GM12878 (cell line): ENCODE measurements at places on chromosomes 5 and 9. TPM values are rescaled to one million over a fixed set of nuclear protein-coding genes. Genes with fewer than 3 reads are reported as not detected.
A peak's percentile ranks its signal among the peaks of the same experiment; 100 is the strongest.

The F12 gene
- 5.8 and 7.1 TPM in 2 replicates for total RNA-seq

The EIF4EBP3 gene
- 6.2 and 9.3 TPM in 2 replicates for total RNA-seq

DNA sequence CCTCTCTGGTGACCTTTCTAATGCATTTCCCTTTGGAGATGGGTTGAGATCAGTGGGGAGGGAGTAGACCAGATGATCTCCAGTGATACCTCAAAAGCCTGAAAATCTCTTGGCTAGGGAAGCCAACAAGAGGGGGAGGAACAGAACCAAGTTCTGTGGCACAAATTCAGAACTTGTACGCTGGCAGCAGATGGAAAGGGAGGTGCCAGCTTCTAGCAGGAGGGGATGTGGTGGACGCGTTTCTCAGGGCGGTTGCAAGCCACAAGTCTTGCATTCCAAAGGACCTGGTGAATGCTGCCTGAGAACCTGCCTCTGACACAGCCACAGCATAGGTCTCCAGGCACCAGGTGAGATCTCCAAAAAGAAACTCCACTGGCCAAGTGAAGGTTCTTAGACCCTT lies 13.4 kb downstream of the SLIT3 start:
- H3K4me1 ChIP-seq = no peaks in the 10 kb centered on the region
- no peaks in the 10 kb centered on the region for H3K27me3 ChIP-seq
- no peaks in the 10 kb centered on the region for H3K36me3 ChIP-seq
- DNase-seq = no peak
- no peak overlapping the region for H3K27ac ChIP-seq

GRCh38 chr5:172505845-172506244 lies 51.5 kb upstream of the SH3PXD2B start:
- no peak for DNase-seq
- no peak overlapping the region for H3K4me3 ChIP-seq
- no peaks in the 10 kb centered on the region for H3K4me1 ChIP-seq
- H3K36me3 ChIP-seq = no peaks in the 10 kb centered on the region

- no peaks in the 10 kb centered on the region for H3K4me1 ChIP-seq
- DNase-seq = peak; percentile 11
- no peaks in the 10 kb centered on the region for H3K27me3 ChIP-seq
Observed at GRCh38 chr5:21058289-21058688, 1070.3 kb upstream of the CDH18 start.

DNA sequence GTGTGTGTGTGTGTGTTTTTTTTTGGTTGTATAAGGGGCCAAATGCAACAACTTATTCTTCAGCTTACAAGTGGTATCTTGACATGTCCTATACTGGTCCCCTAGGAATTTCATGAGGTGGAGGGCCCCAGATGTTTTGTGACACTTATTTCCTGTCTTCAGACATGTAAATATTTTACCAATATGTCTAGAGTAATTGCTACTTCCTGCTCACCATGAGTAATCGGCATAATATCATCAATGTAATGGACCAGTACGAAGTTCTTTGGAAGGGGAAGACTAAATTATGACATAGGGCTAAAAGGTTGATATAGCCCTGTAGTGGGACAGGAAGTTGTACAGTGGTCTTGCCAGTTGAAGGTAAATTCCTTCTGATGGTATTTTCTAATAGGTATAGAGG lies 3.7 kb upstream of the OTULIN start:
- no peak overlapping the region for H3K27ac ChIP-seq
- H3K27me3 ChIP-seq = no peaks in the 10 kb centered on the region
- H3K36me3 ChIP-seq = no peaks in the 10 kb centered on the region
- no peak for DNase-seq
- no peak overlapping the region for H3K4me3 ChIP-seq

DNA sequence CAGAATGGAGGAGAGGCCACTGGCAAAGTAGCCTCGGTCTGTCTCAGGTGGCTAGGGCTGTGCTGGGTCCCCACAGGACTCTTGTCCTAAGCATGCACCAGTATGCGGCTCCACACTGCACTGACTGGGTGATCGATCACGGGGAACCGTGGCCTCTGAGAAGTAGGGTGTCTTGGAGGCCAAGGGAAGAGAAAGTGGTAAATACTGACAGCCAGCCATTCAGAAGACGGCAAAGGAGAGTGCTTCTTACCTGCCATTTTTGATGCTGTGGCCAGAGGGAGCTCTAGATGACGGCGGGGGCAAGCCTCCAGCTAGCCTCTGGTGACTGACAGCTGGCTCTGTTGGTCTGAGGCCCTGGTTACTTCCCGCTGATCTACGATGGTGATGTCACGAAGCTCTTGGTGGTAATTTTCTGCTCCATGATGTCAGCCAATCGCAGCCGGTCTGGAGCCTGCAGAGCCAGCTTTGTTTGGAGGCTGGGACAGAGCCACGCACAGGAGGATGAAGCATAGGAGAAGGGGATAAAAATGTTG lies 40.4 kb upstream of the GADD45G start:
- no peak overlapping the region for H3K27ac ChIP-seq
- no peak overlapping the region for H3K4me3 ChIP-seq
- DNase-seq = no peak
- H3K4me1 ChIP-seq = peaks cover 6% of the 10 kb centered on the region; the same call in 1 of the 2 replicates

DNA sequence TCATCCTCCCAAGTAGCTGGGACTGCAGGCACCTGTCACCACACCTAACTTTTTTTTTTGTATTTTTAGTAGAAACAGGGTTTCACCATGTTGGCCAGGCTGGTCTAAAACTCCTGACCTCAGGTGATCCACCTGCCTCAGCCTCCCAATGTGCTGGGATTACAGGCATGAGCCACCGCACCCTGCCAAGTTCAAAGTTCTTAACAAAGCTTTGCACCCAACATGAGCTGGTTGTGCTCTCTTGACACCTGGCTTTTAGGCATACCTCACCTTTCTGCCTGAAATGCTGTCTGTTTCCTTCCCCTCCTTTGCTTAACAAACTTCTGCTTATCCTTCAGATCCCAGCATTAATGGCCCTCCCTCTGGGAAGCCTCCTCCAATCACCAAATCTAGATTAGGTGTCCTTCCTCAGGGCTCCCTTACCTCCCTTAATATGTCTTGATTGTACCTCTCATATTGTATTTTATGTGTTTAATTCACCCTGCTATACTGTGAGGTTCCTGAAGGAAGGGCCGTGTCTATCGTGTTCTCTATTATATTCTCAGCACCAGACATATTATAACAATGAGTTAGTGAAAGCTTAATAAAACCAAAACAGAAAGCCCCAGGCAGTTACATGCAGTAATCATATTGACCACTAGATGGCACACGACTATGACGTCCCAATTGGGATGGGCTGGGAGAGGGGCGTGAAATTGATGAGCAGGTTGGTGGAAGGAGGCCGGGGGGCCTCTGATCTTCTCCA lies 62.9 kb upstream of the PPARGC1B start:
- H3K4me3 ChIP-seq = no peak overlapping the region
- no peaks in the 10 kb centered on the region; the same call in 1 of the 2 replicates for H3K27me3 ChIP-seq
- no peak overlapping the region for H3K27ac ChIP-seq

DNA sequence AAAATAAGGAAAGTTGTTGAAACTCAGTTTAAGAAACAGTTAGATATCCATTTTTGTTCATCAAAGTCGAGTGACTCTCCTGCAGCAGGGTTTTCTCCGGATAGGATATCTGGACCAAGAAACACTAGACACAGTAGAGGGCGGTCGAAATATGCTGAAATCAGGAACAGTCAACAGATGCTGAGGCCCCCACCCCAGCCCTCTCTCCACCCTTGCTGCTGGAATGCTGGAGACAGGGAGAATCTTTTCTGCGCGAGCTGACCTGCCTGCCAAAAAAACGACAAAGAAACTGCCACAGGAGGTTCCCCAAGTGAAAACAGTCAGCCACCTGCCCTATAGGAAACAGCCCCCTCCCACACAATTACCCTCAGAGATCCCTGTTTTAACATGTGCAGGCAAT lies 4.3 kb upstream of the IL13 start:
- no peak overlapping the region for H3K27ac ChIP-seq
- no peaks in the 10 kb centered on the region for H3K27me3 ChIP-seq
- no peak overlapping the region for H3K4me3 ChIP-seq
- DNase-seq = no peak
- no peaks in the 10 kb centered on the region for H3K36me3 ChIP-seq
- peaks cover 19% of the 10 kb centered on the region for H3K4me1 ChIP-seq

- no peak overlapping the region for H3K4me3 ChIP-seq
- H3K27ac ChIP-seq = no peak overlapping the region
- no peak for DNase-seq
- no peaks in the 10 kb centered on the region for H3K4me1 ChIP-seq
Observed at GRCh38 chr9:132207839-132208615, 46.2 kb downstream of the NTNG2 start.

DNA sequence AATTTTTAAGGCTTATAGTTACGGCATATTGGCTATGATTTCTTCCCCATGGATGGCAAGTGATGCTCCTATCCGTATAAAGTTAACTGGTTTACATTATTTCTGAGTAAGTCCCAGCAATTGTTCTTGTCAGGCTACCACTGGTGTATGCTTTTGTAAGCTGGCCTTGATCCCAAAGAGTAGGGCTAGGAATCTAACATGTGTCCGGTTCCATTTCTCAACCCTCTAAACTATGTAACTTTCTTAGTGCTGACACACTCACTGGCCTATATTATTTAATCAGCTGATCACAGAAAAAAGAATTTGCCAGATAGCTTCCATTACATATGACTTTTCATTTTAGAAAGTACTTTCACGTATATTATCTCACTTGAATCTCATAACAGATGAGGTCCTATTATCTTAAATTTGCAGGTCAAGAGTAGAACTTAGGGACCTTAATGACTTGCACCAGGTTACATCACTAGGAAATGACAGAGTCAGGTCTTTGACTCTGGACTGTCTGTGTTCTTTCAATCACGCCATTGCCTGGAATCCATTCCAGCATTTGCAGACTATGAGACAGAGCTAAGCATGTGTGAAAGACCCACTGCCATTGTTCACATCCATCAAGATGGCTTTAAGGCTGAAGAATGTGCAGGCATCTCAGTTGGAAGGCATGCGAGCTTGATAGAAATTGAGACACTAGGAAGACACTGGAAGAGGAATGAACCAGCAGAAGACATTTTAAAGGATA lies 362.9 kb downstream of the ARRDC3 start:
- no peaks in the 10 kb centered on the region for H3K27me3 ChIP-seq
- no peak for DNase-seq
- H3K36me3 ChIP-seq = no peaks in the 10 kb centered on the region
- no peaks in the 10 kb centered on the region for H3K4me1 ChIP-seq

- no peak overlapping the region for H3K27ac ChIP-seq
- H3K27me3 ChIP-seq = no peaks in the 10 kb centered on the region
- peaks cover 42% of the 10 kb centered on the region for H3K4me1 ChIP-seq
- no peak for DNase-seq
Observed at GRCh38 chr5:10703676-10704075, 57.4 kb downstream of the DAP start.

DNA sequence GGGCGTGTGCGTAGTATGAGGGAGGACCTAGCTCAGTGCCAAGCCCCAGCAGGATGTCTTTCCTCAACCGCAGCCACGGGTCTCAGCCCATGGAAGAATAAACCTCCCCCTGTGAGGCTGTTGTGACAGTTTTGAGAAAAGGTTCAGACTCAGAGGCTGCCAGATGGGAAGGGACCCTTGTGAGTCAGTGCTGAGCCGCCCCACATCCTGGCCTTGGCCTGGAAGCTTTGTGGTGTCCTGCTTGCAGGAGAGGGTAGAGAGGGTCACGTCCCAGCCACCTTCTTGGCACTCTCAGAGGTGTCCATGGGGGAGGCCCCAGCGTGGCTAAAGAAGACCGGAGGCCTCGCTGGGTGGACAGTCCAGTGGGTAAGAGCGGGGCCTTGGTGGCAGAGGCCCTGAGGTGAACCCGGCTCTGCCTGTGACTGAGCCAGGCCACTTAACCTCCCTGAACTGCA lies 2.8 kb downstream of the GRHPR start:
- H3K27me3 ChIP-seq = no peaks in the 10 kb centered on the region
- no peak overlapping the region; the same call in 1 of the 2 replicates for H3K4me3 ChIP-seq
- H3K36me3 ChIP-seq = peaks cover 23% of the 10 kb centered on the region
- peaks cover 17% of the 10 kb centered on the region for H3K4me1 ChIP-seq
- no peak overlapping the region for H3K27ac ChIP-seq
- DNase-seq = no peak
